ENCODE measurements at places on chromosomes 7 and 10.

GRCh38 chr10:110525349-110526260 lies 27.9 kb downstream of the DUSP5 start:
- DNase-seq: no peak

- no peak for DNase-seq
These were observed 665 bp downstream of the INSYN2A start for GRCh38 chr10:127195571-127196281.

DNA sequence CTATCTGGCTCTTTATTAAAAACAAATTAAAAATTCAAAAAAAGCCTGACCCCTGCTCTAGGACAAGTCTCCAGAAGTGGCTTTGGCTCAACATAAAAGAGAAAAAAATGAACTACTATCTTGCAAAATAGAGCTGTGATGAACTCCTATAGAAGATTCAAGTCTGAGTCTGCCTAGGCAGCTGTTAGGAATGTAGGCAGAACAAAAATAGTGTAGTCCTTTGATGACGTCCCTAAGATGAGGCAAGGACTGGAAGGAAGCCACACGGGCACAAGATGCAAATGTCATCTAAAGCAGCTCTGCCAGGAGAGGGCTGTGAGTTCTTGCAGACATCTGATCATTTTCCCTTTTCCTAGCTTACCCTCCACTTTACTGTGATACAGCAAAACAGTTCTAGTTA lies 20.5 kb downstream of the ASNS start:
- DNase-seq: no peak

DNA sequence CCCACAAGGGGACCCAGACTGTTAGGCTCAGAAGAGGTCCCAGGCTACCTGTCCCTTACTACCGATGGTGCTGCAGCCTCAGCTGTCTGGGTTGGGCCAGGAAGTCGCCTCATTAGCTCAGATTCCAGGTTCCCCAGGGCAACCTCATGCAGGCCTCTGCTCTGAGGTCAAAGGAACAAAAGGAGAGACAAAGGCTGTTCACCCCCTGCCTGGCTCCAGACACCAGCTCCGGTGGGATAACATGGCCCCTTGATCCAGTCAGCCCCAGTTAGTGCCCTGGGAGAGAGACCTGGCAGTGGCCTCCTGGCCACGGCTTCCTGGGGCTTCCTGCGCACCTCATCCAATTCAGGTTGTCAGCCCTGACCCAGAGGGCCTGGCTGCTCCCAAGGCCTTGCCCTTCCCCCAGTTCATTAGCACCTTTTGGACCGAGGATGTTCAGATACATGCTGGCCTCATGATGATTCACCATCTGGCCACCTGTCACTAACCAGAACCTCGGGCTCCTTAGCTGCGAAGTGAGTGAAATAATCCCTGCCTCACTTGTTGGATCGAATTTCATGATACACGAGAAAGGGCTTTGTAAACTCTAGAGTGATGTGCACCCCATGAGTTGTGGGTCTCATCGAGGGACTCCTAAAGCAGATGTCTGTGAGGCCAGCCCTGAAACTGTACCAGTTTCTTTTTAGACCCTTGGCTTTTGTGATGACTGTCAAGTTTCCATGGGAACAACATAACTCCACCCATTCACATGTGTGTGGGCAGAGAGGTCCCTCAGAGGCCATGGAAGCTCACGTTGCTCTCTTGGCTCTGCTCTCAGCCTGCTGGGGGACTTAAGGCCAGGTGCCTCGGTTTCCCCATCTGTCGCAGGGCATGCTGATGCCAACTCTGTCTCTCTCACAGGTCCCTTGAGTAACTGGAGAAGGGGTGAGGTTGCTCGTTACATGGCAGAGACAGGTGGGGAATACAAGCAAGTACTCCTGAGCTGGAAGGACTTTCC lies 79.5 kb upstream of the PCBD1 start:
- DNase-seq: no peak

DNA sequence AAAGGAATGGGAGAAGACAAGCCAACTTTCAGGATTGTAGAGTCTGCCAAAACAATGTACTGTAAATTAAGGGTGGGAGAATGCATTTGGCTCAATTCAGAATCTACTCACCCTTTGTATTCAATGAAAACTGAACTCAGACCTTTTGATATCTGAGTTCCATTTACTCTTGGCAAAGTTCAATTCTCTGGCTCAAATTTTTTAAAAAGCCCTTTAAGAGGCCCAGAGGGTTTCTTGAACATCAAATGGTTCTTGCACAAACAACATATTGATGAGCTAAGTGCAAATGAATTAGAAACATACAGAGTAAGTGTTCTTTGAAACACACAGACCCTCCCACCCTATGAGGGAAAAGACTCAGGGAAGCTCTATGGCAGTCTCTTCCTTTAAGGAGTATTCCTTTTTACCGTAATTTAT lies 5.2 kb upstream of the XPNPEP1 start:
- no peak for DNase-seq

GRCh38 chr10:29353305-29353704 lies 64.4 kb downstream of the LYZL1 start:
- DNase-seq: no peak

DNA sequence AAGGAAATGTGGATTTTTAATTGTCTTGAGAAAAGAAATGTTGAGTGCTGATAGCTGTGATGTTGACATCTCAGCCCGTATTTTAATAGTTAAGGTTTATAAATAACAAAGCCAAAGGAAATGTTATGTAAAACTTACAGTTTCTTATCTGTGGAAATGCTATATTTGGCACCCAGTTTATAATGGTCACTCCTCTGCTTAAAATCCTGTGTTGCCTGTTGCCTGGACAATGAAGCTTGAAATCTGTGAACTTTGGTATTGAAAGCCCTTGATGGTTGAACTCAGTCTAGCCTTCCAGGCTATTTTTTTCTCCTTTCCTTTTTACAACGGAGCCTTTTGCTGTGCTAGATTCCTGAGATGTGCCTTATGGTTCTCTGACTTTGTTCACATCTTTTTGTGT lies 46.5 kb downstream of the MCU start:
- DNase-seq: no peak

GRCh38 chr7:35975851-35976454 lies 175.1 kb downstream of the SEPTIN7 start:
- peak; percentile 38 for DNase-seq

GRCh38 chr10:34696423-34696822 lies 118.7 kb downstream of the PARD3 start:
- DNase-seq: no peak

DNA sequence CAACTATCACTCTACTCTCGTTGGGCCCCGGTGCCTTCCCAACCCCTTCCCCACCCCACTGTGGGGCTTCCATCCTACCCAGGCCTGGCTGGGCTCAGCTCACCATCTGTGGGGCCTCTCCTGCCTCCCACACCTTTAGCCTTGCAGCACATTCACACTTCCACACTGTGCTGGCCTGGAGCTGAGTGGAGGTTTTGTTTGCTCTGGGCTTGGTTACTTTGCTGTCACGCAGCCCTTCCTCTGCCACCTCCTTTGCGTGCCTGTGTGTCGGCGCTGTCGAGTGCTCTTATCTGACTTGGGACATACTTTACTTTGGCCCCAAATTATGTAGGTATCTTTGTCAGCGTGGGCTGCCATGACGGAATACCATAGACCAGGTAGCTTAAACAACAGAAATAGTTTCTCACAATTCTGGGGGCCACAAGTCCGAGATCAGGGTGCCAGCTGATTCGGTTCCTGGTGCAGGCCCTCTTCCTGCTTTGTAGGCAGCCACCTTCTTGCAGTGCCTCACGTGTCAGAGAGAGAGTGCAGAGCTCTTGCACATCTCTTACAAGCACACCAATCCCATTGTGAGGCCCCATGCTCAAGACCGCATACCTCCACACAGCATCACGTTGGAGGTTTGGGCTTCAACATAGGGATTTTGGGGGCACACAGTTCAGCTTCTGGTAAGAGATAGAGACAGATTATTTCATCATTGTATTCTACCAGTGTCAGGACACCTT lies 89.0 kb downstream of the CUL1 start:
- no peak for DNase-seq

DNA sequence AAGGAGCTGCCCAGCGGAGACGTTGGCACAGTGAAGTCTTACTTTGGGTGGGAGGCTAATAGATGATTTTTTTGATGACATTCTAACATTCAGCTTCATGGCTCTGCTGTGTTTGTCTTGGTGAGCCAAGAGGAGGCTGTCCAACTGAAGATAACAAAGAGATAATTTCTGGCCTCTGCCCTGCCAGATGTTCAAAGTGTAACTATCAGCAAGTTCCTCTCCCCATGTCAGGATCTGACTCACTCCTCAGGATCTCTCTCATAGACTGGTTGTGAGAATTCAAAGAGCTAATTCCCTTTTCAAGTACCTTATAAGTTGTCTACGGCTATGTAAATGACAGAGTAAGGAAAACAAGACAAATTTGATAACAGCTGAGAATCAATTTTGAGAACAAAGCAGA lies 1340.9 kb downstream of the XPNPEP1 start:
- no peak for DNase-seq

GRCh38 chr7:154777023-154777422 lies 225.9 kb downstream of the PAXIP1 start:
- peak; percentile 21 for DNase-seq

Measured in fibroblast of skin of left biceps (primary cell).